ENCODE measurements at places on chromosomes 1 and 21. TPM values are rescaled to one million over a fixed set of nuclear protein-coding genes. Genes with fewer than 3 reads are reported as not detected.

The EPHA8 gene
- total RNA-seq = not detected

The OR2L8 gene
- total RNA-seq = not detected

The RBM8A gene
- 198 TPM for total RNA-seq

The SPATA1 gene
- 0.72 TPM for total RNA-seq

The CATSPERE gene
- not detected for total RNA-seq

The DBT gene
- total RNA-seq = 3.5 TPM

The OR2T29 gene
- total RNA-seq = not detected

The TRNP1 gene
- 199 TPM for total RNA-seq

The OR2T35 gene
- total RNA-seq = not detected

The SLC25A34 gene
- 0.13 TPM for total RNA-seq

The SPRR3 gene
- not detected for total RNA-seq

The TAF5L gene
- total RNA-seq = 21.9 TPM

The KRTAP26-1 gene
- not detected for total RNA-seq

The S100A8 gene
- not detected for total RNA-seq

The ELAPOR1 gene
- 0.49 TPM for total RNA-seq

The OR2L5 gene
- total RNA-seq = not detected

The EFNA4 gene
- 7.3 TPM for total RNA-seq

The CDKN2C gene
- total RNA-seq = 12.0 TPM

Data from A549 treated with DMSO at 1 μM for 4 hours (cell line).